Suppressor macrophage (primary cell): ENCODE measurements at places on chromosomes 5 and 9.
A peak's percentile ranks its signal among the peaks of the same experiment; 100 is the strongest.

- DNase-seq: no peak
Observed at GRCh38 chr5:58446024-58446423, 13.9 kb downstream of the PLK2 start.

GRCh38 chr5:8209500-8209899 lies 340.6 kb downstream of the MTRR start:
- DNase-seq: no peak

DNA sequence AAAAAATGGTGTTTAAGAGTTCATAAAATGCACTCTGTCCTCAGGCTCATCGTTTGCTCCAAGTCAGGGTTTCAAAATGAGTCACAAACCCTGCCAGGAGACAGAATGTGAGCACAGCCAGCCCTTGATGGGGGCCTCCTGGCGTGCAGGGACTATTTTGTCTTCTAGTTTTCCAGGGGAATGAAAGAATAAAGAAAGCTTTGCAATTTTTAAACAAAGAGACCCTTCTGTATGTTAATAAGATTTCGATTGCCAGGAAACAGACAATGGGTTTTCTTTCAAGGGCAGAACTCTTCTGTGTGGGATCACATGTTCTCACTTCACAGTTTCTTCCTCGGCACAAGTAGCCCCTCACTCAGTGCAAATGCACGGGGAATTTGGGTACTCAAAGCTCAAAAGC lies 121.4 kb upstream of the C6 start:
- no peak for DNase-seq

DNA sequence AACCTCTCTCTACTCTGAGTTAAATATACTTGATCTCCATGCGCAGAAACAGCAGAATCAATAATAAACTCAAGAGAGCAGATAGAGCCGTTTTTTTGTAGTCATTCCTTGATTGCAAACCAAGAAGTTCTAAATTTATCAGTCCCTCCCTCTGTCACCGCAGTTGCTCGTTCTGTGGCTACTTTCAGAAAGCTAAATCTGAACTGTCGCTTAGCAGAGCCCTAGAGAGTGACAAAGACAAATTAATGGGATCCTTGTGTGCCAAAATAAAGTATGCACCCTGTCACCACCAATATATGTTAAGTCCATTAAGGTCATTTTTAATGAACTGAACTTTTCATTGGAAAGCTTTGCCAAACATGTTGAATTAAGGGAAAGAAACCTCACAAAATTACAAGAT lies 218.3 kb downstream of the ADAMTSL1 start:
- no peak for DNase-seq

GRCh38 chr5:149679876-149680809 lies 50.0 kb upstream of the PPARGC1B start:
- DNase-seq: no peak

DNA sequence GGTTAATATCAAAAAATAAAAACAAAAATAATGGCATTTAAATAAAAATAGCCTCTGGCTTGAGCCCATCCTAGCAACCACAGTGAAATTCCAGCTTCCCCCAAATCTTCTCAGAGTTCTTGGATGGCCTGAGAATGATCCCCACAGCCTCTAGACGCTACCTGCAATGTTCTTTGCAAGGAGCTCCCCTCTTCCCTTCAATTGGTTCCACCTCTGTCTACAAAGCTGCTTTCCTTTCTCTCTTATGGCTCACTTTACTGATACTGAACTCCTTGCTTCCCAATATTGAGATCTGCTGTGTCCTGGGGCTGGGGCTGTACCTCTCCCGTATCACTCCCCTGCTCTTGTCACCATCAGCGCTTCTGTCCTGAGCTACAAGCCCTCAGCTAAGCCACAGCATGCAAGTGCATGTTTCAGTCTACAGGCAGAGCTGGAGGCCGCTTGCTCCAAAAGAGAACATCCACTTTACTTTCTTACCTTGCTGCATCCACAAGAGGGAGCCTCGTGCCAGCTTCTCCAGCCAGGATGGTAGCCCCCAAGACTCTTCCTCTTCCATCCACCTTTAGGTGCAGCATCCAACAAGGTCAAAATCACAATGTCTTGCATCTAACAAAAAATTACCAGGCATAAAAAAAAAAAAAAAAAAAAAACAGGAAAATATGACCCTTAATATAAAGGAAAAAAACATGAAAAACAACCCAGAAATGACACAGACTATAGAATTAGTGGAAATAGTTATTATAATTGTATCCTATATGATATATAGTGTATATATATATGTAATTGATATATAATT lies 57.4 kb upstream of the PRSS3 start:
- peak; percentile 63 for DNase-seq

GRCh38 chr9:72326641-72327040 lies 38.4 kb downstream of the ZFAND5 start:
- peak; percentile 35 for DNase-seq

DNA sequence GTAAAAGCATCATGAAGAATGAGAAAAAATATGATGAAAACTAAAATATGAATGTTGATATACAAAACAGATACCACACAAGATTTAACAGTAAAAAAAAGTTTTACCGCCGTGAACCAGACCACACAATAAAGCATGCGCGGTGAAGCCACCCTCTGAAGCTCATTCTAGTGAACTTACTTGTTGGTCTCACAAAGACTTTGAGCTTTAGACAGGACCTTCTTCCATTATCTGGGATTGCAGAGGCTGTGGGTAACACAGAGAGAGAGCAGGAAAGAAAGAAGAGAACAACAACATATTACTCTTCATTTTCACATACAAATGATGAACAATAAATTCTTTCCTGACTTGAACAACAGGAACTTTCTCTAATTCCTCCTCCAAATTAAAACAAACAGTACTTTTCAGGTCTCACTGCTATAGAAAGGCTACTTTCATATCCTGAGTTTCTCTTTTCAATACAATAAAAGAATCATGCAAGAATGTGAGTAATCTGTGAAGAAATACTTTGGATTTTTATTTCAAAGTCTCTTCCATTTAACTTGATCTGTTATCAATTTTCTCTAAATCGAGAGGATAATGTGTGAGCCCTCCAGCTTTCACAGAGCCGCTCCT lies 283.1 kb downstream of the EFNA5 start:
- peak; percentile 8 for DNase-seq

DNA sequence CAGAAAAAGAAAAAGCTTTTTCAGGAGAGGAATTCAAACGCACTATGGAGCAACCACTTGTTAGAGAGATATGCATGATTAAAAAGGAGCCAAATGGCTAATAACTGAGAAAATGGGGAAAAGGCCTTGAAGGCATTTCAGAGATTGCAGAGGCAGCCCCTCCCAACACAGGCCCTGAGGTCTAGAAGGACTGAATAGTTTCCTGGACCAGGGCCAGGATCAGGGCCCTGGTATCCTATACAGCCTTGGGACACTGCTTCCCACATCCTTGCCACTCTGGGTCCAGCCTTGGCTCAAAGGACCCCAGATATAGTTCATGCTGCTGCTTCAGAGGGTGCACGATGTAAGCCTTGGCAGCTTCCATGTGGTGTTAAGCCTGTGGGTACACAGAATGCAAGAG lies 20.7 kb upstream of the FEM1C start:
- DNase-seq: no peak

GRCh38 chr5:14809369-14810155 lies 62.0 kb downstream of the ANKH start:
- DNase-seq: peak; percentile 88

GRCh38 chr5:134119720-134120119 lies 5.2 kb downstream of the TCF7 start:
- DNase-seq: no peak

DNA sequence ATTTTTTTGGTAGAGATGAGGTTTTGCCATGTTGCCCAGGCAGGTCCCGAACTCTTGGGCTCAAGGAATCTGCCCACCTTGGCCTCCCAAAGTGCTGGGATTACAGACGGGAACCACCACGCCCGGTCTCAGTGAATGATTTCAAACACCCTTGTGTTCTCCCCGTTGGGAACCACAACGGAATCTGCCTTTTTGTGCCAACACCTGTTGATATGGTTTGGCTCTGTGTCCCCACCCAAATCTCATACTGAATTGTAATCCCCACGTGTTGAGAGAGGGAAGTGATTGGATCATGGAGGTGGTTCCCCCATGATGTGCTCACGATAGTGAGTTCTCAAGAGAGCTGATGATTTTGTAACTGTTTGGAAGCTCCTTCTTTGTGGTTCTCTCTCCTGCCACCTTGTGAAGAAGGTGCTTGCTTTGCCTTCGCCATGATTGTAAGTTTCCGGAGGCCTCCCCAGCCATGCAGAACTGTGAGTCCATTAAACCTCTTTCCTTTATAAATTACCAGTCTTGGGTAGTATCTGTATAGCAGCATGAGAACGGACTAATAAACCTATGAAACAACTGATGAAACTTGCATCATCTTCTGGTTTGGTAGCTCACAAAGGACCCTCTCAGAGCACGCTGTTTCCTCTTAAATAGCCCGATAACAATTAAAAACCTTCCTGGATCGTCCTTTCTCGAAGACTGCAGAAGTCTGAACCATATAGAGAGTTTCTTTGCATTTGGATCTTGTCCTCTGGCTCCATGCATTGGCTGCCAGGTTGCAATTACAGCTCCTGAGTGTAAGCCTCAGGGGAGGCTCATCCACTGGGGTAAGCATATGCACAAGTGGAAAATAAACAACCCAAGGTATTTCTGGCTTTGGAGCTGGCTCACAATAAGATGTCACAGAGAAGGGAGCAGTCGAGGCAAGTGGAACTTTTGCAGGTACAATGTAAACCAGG lies 91.5 kb downstream of the SPRY4 start:
- DNase-seq: no peak

DNA sequence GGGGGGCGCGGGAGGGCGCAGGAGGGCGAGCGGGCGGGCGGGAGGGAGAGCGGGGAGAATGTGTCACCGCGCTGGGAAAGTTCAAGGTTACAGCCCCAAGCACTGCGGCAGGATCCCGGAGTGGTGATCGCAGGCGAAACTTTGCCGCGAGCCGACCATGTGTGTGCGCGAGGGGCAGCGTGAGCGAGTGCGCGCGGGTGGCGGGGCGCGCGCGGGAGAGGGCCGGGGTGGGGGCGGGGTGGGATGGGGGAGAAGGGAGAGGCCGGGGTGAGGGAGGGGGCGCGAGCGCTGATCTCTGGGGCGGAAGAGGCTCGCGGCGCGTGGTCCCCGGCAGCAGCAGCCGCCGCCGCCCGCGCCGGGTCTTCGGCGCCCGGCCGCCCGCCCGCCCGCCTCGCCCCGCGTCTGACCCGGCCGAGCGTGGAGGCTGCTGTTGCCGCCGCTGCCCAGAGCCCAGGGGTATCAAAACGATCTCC lies at the start of gene NFIB:
Gene NFIB, minus strand, starts transcription at position 191 of the 473 bp plus-strand sequence. CDS start 630 bp downstream, outside the sequence.
- no peak for DNase-seq

- DNase-seq: no peak
Observed at GRCh38 chr9:22622815-22623214, 176.2 kb downstream of the DMRTA1 start.

GRCh38 chr9:23674016-23674585 lies 151.9 kb downstream of the ELAVL2 start:
- DNase-seq: no peak

- DNase-seq: no peak
Observed at GRCh38 chr5:176597417-176598389, 12.3 kb downstream of the GPRIN1 start.
